ENCODE measurements at places on chromosomes 7 and 10.

- no peak for DNase-seq
These were observed 10.9 kb downstream of the FAM3C start for GRCh38 chr7:121385056-121385799.

DNA sequence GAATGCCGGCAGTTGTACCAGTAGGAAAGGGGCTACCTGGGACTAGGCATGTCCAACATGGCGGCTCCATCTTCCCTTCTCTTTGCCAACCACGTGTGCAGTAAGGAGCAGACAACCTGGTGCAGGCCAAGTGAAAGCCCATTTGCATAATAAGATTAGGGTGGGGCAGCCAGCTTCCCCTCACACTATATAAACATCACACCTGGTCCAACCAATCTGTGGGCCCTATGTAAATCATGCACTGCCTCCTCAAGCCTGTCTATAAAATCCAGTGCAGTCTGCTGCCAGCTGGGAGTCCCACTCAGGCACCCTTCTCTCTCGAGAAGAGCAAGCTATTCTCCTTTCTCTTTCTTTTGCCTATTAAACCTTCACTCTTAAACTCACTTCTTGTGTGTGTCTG lies 429.3 kb downstream of the CALN1 start:
- no peak for DNase-seq

- DNase-seq = no peak
These were observed 141.6 kb upstream of the TCERG1L start for GRCh38 chr10:131452926-131453720.

DNA sequence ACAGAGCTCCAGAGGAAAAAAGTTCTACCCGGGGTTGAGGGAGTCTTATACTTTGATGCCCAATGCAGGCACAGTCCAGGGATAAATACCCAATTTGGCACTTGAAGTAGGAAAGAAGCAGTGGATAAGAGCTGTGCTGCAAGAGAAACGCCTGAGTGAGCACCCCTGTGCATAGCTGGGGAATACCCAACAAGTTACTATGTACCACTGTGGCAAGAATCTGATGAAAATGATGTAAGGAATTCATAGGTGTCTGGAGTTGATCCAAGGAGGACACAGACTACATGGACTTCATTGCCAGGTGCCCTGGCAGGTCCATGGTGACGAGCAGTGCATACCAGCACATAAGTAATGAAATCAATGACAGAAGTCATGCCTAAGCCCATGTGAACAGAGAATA lies 183.7 kb upstream of the FEZF1 start:
- DNase-seq = no peak

GRCh38 chr7:138407792-138408191 lies 52.3 kb upstream of the TRIM24 start:
- DNase-seq = no peak

- DNase-seq = no peak
These were observed 5.9 kb downstream of the SCART1 start for GRCh38 chr10:133459454-133460207.

GRCh38 chr7:77327067-77327931 lies 88.8 kb downstream of the GSAP start:
- no peak for DNase-seq

DNA sequence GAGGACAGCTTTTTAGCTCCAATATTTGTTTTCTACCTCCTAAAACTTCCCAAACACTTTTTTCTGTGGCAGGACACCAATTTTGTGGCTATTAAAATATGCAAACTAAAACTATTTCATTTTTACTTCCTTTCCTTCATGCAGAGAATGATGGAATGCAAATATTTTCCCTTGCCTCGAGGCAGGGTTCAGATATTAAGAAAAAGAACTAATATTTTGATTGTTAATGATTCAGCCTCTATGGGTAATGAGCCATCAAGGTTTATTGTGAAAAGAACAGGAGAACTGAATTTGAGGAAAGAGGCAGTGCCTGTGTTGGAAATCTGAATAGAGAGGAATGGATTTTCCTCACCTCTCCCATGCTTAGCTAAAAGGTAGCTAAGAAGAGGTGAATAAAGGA lies 43.1 kb upstream of the CASD1 start:
- no peak for DNase-seq

DNA sequence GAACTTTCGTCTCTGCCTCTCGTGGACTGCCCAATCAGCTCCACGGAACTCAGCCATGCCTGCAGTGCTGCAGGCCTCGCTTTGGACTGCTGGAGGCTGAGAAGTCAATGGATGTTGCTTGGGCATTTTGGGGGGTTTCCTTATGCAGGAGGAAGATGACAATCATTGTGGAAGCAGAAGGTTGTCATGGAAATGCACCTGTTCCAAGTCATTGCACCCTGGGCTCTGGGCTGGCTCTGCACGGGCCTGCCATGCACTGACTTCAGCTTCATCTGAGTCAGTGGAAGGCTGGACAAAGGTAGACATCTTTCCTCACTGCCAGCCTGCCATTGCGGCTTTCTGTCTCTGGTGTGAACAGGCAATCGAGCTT lies 217.3 kb downstream of the RPS24 start:
- DNase-seq = no peak

DNA sequence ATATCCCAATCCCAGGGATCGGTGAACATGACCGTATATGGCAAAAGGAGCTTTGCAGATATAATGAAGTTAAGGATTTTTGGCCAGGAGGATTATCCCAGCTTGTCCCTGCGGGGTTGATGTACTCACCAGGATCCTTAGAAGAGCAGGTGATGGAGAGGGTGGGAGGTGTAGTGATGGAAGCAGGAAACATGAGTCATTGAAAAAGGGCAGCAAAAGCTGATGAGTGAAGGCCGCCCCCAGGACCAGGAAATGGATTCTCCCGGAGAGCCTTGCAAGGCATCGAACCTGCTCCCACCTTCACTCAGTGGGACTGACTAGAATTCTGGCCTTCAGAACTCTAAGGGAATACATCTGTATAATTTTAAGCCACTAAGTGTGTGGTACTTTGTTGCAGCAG lies 5.2 kb upstream of the NUPR2 start:
- DNase-seq = no peak

DNA sequence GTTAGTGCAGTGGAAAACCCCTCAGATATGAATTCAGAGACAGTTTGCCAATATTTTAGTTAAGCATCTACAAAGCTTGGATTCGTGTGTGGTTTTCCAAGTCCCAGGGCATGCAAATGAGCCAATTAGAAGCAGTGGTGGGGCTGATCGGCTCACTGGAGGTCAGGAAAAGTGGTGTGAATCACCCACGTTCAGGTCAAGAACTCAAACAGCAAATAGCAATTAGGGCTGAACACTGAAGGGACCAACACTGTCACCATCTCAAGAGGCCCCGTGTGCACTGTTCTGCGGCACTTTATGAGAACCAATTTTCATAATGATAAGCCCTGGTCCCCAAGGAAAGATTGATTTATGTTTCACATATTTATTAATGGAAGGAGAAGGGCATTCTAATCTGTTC lies 68.9 kb downstream of the ADARB2 start:
- no peak for DNase-seq

GRCh38 chr7:42575171-42575570 lies 336.7 kb downstream of the C7orf25 start:
- no peak for DNase-seq

DNA sequence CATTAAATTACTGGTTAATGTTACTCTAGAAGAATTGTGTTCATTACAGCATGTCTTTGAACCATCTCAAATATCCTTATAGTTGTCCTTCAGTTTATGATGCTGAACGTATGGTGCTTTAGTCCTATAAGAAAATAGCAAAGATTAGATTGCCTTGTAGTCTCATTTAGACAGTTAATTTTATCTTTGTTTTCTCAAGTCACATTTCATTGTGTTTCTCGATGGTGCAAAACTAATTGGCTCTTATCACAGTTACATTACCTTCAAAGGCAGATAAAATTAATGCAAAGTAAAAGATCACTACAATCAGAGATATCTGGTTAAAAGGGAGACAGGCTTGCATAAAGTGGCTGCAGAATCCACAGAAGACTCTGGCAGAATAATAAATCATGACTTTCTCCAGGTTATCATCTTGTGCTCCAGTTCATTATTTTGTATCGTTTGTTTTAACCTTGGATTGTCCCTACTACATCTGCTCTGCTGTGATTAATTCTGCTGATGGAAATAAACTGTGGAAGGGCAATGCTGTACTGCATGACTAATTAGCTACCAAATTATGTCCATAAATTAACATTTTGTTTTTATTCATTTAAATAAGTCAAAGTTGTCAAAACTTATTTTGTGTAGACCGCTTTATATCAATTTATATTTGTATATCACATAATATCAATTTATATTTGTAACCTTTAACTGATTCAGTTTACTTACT lies 24.2 kb downstream of the PRPS1L1 start:
- no peak for DNase-seq

GRCh38 chr10:58331646-58332045 lies 3.2 kb upstream of the UBE2D1 start:
- DNase-seq = no peak

- DNase-seq = no peak
These were observed 298.9 kb upstream of the HPS1 start for GRCh38 chr10:98745645-98746044.

DNA sequence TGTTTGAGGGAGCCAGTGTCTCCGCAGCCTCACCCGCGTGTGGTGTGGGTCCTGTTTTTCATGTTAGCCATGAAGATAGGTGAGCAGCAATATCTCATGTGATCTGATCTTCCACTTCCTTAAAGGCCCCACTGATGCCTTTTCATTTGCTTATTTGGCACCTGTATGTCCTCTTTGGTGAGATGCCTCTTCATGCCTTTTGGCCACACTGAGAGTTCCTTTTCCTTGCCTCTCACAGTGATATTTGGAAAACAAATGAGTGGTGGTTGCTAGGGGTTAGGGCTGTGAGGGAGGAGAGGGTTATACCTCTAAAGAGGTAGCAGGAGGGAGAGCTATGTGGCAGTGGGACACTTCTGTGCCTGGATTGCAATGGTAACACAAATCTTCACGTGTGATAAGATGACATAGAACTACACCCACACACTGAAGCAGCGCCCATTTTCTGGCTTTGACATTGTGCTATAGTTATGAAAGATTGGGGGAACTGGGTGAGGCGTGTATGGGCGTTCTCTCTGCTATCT lies 90.4 kb upstream of the TNS3 start:
- DNase-seq = no peak

- DNase-seq = no peak
These were observed 30.0 kb downstream of the SLC26A4 start for GRCh38 chr7:107690611-107691010.

DNA sequence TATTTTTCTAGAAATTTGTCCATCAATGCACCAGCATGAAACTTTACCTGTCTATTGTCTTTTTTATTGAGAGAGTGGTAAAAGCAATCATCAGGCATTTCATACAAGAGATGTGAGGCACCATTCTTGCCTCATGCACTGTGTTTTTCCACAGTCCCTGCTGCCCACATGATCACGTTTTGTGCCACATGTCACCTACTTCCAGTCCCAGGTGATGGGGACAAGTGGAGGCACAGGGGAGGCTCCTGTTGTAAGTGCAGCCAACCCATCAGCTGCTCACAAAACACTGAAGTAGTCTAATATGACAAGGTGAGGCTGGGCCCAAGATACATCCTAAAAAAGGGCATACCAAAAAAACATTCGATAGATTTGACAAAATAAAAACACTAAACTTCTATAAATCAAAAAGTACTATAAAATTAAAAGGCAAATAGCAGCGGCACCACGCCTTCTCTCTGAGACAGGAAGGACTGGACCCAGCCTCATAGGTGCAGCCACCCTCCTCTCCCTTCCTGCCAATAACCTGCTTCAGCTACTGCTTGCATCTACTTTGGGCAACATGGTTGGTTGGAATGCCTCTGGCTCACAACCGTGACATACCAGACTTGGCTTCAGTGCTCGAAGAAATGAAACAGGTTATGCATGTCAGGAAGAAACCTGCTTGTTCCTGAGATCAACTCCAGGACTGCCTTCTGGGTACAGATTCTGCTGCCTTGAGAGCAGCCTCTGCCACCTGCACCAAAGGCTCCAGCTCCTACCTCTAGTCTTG lies 2.3 kb downstream of the ZC3HAV1L start:
- DNase-seq = no peak

GRCh38 chr7:44765579-44766415 lies 17.1 kb downstream of the ZMIZ2 start:
- DNase-seq = no peak

DNA sequence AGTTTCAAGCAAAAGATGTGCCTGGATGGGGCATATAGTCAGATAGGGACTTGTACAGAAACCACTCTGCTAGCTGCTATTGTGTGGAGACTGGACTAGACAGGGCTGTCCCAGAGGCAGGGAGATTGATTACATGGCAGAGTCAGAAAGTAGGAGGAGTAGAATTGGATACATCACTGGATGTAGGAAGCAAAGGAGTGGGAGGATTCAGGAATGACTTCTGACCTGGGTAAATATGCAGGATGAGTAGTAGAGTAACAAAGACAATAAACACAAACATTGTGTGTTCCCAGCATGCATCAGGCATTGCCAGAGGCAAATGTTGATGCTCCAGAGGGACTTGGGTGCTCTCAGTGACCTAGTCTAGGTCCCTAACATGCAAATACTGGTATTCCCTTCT lies 30.9 kb upstream of the MAT1A start:
- DNase-seq = no peak

DNA sequence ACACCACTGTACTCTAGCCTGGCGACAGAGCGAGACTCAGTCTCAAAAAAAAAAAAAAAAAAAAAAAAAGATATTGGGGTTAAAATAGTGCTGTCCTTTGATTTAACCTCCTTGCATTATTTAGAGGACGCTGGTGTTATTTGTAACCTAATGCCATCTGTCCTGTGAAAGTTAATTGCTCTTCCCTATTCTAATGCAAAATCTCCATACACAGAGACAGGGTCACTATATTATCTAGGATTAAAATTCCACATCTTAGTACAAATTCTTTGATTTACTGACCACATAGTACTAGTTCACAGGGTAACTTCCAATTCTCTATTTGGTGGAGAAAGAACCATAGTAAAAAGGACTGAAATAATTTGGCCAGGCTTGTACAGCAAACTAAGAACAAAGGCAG lies 184.2 kb upstream of the STEAP4 start:
- DNase-seq = no peak

- no peak for DNase-seq
These were observed 548.3 kb downstream of the SORCS3 start for GRCh38 chr10:105189463-105189800.

DNA sequence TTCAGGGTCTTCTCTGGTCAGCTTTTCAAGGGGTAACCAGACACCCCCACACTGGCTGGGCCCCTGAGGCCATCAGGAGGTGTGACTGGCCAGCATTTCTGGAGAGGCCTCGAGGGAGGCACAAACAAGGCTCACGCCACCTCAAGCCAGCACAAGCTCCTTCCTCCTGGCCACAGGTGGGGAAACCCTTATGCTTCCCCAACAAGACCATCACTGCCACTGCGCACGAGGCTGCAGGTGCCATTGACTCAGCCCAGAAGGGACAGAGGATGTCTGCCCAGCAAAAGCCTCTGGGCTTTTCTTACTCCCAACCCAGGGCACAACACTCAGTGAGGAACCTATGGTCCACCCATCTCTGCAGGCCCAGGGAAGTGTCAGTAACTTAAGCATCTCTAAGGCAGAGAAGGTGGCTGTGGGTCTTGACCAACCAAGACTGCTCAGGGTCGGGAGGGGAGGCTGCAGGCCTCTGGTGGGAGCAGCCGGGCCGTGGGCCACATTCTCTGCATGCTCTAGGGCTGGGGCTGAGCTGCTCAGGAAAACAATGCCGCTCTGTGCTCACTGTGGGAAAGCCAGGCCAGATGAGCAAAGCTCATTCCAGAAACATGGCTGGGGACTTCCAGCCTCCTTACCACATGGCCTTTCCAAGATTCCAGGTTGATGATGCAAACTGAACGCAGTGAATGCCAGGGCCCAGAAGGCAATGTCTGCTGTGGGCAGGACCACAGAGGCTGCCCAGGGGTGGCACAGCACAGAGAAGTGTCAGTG lies 24.2 kb upstream of the RASSF4 start:
- no peak for DNase-seq
